Glomerular endothelial cell (primary cell): ENCODE measurements at places on chromosomes 2 and 18. TPM values are rescaled to one million over a fixed set of nuclear protein-coding genes. Genes with fewer than 3 reads are reported as not detected.

GREB1 gene
- total RNA-seq, result 0.29 and 0.64 TPM in 2 replicates

ADAM23 gene
- total RNA-seq, result 5.8 and 9.9 TPM in 2 replicates

MERTK gene
- total RNA-seq, result 10.3 and 18.8 TPM in 2 replicates

BUB1 gene
- total RNA-seq, result 7.0 and 11.5 TPM in 2 replicates

EN1 gene
- total RNA-seq, result not detected in 2 replicates
